ENCODE measurements at places on chromosomes 11 and 22. TPM values are rescaled to one million over a fixed set of nuclear protein-coding genes. Genes with fewer than 3 reads are reported as not detected.

OR10D3 gene
- not detected for total RNA-seq

C11orf65 gene
- 0.63 TPM for total RNA-seq

PDGFD gene
- 4.7 TPM for total RNA-seq

TTC9C gene
- total RNA-seq: 22.9 TPM

TSPAN32 gene
- total RNA-seq: 1.2 TPM

MS4A3 gene
- total RNA-seq: not detected

OR51B4 gene
- not detected for total RNA-seq

TTLL12 gene
- total RNA-seq: 32.8 TPM

DNA sequence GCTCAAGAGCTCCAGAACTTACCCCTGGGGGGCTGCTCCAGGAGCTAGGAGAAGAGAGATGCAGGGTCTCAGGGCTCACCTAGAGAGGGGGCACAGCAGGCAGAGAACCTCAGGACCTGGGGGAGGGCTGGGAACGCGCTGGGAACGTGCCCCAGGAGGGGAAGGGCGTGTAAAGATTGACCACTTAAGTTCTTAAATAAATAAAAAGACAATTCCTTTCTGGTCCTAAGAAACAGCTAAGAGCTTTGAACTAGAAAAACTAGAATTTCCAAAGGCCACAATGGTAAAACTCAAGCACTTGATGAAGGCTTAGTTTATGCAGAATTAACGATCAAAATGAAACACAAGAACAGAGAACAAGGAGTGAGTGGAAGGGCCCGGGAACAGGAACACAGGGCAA lies 89.1 kb downstream of the CELSR1 start:
- no peak for DNase-seq

DNA sequence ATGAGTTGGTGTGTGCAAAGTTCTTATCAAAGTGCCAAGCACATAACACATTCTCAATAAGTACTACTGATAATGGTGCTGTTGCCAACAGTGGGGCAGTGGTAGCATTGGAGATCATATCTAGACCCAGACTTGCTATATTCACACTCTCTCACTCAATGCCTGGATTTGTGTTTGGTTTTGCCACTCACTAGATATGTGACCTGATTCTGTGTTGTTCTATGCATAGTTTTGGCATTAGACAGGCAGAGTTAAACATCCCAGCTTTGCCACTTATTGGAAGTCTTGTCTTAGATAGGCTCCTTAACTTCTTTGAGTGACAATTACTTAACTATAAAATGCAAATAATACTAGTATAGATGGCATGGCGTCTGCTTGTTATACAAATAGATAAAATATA lies 642.6 kb upstream of the CCDC179 start:
- DNase-seq: no peak

GRCh38 chr11:36013950-36014897 lies 70.4 kb downstream of the LDLRAD3 start:
- no peak for DNase-seq

- no peak for DNase-seq
Measured at GRCh38 chr11:113885897-113886296, 10.5 kb upstream of the USP28 start.

DNA sequence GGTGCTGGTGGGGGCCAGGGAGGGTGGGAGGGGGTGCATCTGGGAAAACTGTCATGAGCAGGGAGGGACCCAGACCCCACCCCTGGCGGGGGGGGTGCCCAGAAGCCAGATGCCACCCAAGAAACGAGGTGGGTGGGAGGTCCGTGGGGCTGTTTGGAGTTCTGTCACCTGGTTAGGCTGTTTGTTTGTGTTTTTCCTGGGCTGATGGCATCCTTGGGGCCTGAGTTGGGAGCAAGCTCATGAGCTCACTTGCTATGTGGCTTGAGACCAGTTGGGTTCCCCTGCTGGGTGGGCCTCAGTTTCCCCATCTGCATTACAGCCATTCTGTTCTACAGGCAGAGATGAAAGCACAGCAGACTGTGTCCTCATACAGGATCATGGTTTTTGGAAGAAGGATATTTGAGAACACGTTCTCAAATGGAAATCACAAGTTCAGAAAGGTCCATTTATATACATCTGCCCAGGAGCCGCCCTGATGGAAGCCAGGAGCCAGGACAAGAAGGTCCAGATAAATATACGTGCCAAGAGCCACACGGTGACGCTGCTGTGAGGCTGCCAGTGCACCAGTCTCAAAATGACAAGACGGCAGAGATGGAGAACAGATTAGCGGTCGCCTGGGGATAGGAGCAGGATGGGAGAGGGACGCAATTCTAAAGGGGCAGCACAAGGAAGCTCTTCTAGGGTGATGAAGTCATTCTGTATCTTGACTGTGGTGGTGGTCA lies 312.9 kb downstream of the MN1 start:
- no peak for DNase-seq

DNA sequence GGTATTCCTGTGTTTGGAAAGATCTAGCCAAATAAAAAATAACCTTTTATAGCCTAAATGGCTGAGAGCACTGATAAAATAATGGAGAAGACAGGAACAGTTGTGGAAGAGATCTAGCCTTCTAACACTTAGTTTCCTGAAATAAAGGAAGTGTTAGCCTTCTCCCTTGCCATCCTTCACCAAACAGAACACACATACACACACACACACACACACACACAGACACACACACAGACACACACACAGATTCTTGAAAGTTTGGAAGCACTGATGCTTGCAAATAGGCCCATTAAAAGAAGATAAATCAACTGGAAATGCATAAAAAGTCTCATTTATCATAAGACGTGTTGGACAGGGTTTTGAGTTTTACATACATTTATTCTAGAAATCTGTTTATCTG lies 37.5 kb downstream of the KIRREL3 start:
- DNase-seq: no peak

DNA sequence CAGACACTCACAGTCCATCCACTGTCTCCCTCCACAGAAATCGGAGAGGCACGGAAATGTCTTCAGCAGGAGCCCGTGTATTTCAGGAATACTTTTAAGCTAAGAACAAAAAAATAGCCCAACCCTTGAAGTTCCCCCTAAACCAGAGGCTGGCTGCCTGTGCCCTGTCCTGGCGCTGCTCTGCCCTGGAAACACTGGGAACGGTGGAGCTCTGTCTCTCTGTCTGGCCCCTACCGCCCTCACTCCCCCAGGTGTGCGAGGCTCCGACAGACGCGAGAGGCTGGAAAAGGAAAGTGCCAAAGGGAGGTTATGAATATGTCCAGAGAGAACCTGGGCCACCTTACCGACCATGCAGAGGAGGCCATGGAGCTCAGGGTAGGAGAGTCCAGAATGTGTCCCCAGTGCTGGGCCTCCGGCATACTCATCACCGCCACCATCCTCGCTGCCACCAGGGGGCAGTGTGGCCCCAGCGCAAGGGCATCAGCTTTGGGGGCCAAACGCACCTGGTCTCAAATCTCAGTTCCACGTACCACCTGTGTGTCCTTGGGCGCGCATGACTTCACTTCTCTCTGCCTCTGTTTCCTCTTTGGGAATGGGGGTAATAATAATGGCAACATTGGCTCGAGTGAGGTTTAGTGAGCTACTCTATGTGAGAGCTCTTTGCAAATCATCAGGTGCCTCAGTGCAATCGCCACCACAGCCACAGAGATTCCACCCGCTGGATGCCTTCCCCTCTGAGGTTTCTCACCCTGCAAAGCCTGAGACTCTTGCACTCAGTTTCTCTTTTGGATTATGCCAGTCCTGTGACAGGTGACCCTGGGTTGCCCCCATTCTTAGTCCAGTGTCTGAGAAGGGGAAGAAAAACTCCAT lies 10.4 kb upstream of the SLCO2B1 start:
- no peak for DNase-seq

DNA sequence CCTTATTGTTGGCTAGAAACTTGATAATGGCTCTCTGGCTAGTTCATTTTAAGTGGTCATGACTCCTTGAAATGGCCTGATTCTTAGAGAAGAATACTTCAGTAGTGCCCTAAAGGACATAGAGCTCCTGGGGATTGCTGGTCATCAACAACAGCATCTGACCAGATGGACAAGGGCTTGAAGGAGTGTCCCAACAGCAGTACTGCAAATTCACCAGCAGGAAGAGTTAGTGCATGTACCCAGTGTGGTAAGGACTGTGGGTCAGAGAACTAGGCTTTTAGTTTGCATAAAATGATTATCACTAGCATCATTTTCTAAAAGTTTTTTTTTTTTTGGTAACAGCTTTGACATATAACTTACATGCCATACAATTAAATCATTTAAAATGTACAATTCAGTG lies 39.5 kb upstream of the CUL5 start:
- DNase-seq: no peak

- DNase-seq: no peak
Measured at GRCh38 chr11:8714622-8715225, 32.1 kb downstream of the RPL27A start.

- DNase-seq: peak; percentile 77
Measured at GRCh38 chr11:2779499-2779980, 79.7 kb upstream of the KCNQ1OT1 start.

- DNase-seq: no peak
Measured at GRCh38 chr22:38756711-38757463, 1.1 kb upstream of the SUN2 start.

GRCh38 chr11:34893416-34893815 lies 22.8 kb downstream of the APIP start:
- DNase-seq: no peak

DNA sequence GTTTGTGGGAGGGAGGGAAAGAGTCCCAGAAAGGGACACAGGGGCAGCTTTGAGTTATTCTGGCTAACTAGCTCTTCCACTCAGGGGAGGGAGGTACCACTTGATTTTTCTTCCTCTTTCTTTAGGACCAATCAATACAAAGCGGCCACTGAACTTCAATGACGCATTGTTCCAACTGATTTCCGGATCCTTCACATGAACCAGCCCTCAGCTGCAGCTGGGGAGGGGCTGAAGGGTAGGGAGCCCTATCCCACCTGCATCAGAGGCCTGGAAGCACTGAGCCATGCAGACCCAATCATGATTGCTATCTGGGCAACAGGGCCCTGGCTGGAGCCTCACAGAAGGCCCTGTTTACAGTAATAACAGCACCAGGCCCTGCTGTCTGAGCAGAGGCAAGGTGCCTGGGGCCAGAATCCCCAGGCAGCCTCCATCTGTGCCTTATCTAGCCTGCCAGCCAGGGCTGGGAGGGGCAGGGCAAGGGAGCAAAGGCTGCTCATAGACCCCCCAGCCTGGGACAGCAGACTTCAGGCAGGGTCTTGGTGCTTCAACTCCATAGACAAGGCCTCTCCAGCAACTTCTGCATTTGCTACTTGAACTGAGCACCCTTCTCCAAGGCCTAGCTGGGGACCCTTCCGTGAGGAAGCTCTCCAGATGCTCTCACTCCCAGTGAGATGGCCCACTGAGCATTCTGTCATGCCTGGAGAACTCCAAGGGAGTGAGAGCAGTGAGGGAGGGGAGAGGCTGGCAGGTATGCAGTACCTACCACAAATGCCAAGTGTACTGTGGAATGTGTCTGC lies 22.5 kb downstream of the CLPB start:
- no peak for DNase-seq

DNA sequence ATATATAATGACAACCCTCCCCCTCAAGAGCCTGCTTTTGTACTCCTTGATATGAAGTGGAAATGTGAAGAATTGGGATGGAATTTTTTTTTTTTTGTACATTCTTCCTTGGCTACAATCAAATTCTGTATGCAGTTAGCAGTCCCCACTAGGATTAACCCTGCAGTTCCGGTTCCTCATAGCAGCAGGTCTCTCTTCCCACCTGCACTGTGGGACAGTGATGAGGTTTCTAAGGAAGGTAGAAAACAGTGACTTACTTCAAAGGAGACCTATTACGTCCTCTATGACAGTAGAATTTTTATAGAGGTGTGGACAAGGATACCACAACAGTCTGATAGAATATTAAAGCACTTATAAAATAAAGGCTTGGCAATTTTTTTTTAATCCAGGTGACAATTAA lies 46.3 kb upstream of the ALKBH3 start:
- DNase-seq: no peak

- DNase-seq: no peak
Measured at GRCh38 chr11:126061707-126062678, 673 bp downstream of the CDON start.

DNA sequence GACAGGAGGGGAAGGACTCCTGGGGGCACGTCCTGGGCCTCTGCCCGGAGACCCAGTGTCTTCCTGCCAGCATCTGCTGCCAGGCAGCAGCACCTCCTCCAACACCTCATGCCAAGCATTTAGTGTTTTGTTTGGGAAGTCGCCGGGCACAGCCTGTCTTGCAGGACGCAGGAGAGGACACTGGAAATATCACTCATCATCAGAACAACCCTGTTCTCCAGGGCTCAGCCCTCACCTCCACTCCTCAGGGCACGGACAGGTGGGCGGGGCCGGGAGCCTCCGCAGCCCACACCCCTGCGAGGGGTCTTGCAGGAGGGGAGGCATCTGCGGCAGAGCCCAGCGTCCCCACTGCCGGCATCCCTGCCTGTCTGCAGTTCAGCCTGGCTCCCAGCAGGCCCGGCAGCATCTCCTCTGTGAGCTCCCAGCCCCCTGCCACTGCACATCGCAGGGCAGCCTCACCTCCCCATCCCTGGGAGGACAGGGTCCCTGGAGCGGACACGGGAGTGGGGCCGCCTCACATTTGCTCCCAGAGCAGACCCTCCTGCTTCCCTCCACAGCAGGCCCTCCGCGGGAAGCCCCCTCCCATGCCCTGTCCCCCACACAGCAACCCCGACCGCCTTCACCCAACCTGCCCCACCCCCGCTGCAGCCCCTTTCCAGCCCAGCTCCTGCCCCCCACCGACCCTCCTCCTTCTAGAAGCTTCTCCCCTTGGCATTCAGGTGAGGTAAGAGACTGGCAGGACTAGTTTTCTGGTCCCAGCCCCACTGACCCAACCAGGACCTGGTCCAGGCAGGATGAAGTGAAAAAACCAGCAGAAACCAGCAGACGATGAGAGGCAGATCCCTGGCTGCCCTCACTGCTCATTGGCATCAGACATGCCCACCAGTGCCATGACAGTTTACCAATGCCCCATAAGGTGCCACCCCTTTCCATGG lies 72.7 kb downstream of the BRD1 start:
- peak; percentile 87 for DNase-seq

GRCh38 chr11:61814247-61814957 lies 2.4 kb downstream of the FADS1 start:
- no peak for DNase-seq

DNA sequence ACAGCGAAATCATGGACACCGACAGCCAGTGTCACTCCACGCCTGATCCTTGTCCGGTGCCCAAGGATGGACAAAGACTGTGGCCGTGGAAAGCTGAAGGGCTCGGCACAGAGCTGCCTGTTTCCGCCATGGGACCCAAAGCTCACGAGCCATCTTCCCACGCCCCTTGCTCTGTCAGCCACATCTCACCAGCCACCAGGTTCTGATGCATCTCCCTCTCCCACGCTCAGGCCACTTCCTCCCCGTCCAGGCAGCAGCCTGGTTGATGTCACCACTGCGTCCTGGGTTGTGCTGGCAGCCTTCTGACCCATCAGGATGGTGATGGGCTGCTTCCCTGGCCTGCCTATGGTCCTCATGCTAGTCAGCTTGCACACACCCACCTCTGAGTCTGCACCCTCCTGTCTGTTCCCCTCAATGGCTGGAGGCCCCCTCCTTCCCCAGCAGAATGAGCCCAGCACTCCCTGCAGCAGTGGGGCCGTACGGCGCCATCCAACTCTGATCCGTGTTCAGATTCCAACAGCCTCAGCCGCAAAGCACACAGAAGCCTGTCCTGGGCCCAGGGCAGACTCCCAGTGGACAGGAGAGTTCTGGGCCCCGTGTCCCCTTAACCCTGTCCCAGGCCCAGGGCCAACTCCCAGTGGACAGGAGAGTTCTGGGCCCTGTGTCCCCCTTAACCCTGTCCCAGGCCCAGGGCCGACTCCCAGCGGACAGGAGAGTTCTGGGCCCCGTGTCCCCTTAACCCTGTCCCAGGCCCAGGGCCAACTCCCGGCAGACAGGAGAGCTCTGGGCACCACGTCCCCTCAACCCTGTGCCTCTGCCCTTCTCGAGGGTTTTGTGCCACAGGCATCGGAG lies 259.5 kb downstream of the BRD1 start:
- DNase-seq: no peak

GRCh38 chr11:118339281-118339961 lies 3.1 kb downstream of the CD3D start:
- DNase-seq: no peak

All from esophagus muscularis mucosa (tissue), 4 donors.